Activated T-cell treated with anti-CD3 and anti-CD28 coated beads, Interleukin-2, amount 50 U/mL, for 4 hours (primary cell): ENCODE measurements at places on chromosomes 5 and 9.
A peak's percentile ranks its signal among the peaks of the same experiment; 100 is the strongest.

DNA sequence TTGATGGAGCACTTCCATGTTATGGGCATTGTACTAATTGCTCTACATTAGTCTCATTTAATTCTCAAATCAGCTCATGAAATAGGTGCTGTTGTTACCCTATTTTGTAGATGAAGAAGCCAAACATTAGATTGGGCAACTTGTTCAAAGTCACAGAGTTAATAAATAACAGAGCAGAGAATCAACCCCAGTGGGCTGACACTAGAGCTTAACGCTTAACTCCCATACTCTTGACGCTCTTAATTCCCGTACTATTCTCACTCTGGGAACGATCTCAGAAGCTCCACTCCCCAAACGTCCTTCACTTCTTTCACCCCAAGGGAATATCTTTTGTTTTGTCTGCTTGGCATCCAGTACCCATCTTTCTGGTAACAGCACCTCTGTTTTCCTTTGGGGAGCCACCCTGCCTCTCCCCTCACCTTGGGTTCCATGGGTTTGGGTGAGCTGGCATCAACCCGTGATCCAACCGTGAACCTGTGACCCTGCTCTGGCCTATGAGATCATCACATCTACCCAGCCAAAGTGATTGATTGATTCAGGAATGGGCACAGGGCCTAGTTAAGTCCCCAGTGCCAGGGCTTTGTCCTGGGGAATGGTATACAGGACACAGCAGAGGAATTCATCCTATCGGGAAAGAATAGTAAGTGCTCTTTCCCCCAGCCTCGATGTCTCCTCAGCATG lies 169.2 kb downstream of the NR3C1 start:
- no peak for DNase-seq

DNA sequence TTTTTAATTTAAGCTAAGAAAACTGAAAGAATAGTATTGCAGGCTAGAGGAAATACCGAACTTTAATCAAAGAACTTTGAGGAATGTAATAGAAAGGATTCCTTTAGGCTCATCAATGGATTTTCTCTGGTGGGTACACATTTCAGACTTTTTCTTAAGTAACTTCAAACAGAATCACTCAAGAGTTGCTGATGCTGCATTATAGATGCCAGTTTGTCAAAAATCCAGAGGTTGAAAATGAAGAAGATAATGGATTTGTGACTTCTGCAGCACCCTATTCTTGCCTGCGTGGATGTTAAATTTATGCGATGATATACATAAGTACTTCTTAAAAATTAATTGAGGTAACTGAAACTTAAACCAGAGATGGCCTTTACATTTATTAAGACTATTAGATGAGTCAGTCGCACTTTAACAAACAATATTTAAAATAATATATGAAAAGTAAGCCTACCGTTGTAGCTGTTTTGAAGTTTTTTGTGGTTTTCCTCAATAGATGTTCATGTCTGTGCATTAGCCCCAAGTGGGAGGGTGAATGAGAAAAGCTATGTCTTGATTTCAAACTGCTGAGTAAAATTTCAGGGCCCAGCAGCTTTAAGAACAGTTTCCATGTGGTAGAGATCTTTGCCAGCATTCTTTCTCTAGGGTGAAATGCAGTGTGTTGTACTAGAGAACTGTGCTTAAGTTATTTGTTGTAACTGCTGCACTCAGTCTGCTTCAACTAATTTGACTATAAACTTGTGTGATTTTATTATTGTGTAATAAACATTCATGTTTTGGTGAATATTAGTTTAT lies at the start of gene OGN:
Gene OGN, minus strand, starts transcription at position 537 of the 795 bp plus-strand sequence. CDS start 1,171 bp downstream, outside the sequence.
- no peak for DNase-seq

GRCh38 chr9:114880291-114880745 lies 50.1 kb downstream of the TNFSF8 start:
- no peak for DNase-seq

DNA sequence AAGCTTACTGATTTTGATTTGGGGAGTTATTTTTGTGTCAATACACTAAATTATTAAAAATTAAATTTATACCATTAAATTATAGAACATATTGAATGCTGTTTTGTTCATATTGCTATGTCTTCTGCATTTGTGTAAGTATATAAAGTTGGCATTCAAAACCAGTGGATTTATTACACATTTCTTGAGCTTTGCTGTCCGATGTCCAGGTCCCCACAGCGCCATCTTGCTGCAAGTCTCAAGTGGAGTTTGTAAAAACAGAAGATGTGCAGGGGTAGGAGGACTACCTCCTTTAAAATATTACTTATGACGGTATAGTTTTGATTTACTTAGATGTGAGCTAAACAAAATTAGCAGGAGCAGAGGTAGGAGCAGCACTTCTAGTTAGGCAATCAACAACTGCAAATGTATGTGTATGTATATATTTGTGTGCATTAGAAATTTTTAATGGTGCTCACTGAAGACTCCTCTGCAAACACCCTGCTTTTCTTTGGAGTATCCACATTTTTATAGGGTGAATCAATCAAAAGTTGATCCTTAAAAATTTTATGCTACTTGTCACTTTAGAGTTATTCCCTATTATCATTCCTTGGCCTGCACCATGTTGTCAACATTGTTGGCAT lies 37.4 kb downstream of the CPEB4 start:
- peak; percentile 29 for DNase-seq

DNA sequence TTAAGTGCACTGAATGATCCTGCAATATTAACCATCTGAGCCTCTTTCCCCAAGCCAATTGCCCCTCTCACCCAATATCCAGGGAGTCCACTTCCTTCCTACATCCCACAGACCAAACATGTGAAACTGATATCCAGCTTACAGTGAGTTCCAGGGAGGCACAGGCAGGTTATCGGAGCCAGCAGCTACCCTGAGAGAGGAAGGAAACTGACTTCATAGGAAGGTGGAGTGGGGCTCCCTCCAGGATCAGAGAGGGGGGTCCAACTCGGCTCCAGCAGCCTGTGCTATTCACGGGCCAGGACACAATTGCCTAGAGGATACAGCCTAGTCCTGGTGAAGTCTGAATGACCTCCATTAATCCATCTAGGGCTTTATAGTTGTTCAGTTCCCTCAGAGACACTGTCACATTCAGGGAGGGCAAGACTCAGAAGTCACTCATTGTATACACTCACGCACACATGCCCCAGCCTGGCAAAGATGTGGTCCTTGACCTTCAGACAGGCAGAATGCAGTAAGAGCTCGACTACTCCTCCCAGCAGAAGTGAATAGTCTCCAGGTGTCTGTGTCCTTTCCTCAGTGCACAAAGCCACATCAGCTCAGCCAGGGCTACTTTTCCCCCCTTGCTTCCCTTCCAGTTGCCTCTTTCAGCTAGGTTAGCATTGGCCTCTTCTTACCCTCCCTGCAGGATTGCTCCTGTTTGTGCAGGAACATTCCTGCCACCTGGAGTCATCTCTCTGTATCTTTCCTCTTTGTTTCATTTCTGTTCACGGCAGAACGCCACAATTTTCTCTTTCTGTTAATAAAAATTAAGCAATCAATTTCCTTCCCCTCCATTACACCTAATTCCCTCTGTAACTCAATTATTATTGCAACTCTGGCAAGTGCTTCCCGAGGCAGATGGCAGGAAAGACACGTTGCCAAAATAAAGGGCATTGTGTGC lies 501.7 kb downstream of the ARHGEF28 start:
- no peak for DNase-seq

DNA sequence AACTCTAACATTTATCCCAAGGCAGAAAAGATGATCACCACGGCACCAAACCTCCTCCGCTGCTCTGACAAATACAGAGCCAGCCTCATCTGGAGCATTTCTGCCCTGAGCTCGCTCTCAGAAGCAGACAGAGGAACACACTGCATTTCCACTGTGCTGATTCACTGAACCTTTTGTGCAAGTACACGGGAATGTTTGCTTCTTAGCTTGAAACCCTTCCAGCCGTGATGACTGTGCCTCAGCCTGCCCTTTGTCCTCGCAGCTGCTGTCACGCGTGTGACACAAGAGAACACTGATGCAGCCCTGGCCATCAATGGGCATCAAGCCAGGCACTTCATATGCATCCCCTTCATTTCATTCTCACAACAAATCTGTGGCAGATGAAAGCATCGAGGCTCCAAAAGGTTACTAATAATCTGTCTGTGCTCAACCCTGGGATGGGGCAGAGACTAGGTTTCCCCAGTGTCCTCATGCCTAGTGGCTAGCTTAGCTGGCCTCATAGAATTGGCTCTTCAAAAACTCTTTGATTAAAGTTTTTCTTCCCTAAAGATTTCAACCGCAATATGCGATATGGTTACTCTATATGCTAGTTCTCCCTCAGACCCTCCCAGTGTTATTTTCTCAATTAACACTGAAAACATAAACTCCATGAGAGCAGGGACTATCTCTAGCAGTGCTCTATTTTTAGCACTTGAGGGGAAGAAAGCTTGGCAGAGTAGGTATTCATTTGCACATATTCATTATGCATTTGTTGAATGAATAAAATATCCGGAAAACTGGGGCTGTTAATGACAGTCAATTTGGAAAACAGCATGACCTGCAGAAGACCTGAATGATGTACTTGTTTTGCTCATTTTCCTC lies 7.3 kb downstream of the CDC14B start:
- DNase-seq = no peak

- no peak for DNase-seq
Observed at GRCh38 chr9:13865869-13866268, 448.1 kb downstream of the NFIB start.

- DNase-seq = no peak
Observed at GRCh38 chr9:86511614-86512360, 157.6 kb upstream of the TUT7 start.

DNA sequence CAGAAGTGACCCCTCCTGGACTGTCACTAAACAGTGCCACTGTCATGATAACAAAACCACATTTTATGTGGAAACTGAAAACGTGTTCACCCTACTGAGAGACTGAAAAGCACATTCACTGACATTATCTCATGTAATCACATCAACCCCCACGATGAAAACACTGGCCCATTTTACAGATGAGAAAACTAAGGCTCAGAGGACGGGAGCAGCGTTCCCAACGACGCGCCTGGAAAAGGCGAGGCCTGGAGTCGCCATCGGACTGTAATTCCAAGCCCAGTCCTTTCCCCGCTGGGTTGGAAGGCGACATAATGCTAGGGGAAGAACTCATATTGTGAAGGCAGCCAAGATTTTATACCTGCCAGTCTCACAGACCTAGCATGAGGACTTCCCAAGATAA lies 140.0 kb downstream of the ADAMTS2 start:
- no peak for DNase-seq

- DNase-seq = no peak
Observed at GRCh38 chr5:150674341-150674821, 13.3 kb downstream of the MYOZ3 start.

DNA sequence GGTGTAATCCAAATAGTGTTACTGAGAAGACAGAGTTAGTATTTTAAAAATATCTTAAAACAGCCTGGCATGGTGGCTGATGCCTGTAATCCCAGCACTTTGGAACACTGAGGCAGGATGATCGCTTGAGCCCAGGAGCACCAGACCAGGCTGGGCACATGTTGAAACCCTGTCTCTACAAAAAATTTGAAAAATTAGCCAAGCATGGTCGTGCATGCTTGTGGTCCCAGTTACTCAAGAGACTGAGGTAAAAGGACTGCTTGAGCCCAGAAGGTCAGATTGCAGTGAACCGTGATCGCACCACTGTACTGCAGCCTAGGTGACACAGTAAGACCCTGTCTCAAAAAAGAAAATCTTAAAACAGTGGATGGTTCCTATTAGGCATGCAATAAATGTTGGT lies 12.4 kb downstream of the IFNA1 start:
- DNase-seq = no peak

- no peak for DNase-seq
Observed at GRCh38 chr9:38431116-38431515, 6.9 kb upstream of the IGFBPL1 start.

DNA sequence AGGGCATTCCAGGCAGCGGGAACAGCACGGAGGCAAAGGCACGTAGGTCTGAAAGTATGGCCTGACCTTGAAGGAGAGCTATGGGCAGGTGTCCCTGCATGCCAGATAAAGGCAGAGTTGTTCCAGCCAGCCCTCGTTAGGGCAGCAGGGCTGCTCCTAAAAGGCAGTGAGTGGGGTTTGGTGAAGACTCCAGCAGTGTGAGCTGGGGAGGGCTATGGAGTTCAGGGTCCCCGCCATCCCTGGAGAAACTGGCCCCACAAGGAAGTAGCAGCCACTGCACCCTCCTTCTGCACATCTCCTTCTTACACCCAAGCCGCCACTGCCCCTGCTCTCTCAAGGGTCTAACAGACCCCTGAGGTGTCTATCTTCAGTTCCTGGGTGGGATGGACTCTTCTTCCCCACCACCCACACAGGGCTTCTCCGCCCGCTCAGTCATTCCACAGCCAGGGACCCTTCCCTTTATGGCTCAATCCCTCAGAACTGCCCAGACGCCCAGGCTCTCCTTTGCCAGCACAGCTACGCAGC lies 1.4 kb downstream of the AKNA start:
- no peak for DNase-seq

DNA sequence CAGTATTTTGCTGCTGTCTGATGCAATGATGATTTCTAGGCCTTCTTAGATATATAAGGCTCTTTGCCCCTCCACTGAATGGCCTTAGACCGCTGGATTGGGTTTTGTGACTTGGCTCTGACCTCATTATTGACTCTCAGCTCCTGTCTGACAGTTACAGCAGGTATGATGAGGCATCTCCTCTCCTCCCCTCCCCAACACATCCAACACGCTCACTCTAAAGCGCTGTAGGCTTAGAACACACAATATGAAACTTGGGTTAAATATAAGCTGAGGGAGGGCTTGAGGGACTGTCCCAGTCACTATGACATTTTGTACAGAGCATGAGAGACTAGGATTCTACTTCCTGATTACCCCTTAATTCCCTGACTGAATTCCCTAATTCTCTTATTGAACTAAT lies 18.8 kb upstream of the CER1 start:
- no peak for DNase-seq

DNA sequence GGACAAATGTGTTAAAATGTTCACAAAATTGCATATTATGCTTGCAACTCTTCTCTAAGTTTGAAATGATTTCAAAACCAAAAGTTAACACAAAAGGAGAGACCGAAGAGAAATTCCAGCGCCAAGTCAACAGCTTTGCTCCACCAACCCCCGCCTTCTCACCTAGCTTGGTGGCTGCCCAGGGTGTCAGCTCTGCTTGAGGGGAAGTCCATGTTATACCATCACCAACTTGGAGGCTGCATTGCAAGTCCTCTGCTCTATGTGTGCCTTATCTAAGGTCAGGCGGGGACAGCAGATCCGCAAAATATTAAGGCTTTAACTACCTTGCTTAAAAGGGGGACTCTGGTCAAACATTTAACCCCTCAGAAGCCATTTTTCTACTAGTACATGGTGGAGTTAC lies 14.6 kb downstream of the CCNJL start:
- DNase-seq = no peak

GRCh38 chr5:181173027-181173419 lies 25.6 kb downstream of the OR2V2 start:
- peak; percentile 79 for DNase-seq
